ENCODE measurements at places on chromosomes 5 and 9.

DNA sequence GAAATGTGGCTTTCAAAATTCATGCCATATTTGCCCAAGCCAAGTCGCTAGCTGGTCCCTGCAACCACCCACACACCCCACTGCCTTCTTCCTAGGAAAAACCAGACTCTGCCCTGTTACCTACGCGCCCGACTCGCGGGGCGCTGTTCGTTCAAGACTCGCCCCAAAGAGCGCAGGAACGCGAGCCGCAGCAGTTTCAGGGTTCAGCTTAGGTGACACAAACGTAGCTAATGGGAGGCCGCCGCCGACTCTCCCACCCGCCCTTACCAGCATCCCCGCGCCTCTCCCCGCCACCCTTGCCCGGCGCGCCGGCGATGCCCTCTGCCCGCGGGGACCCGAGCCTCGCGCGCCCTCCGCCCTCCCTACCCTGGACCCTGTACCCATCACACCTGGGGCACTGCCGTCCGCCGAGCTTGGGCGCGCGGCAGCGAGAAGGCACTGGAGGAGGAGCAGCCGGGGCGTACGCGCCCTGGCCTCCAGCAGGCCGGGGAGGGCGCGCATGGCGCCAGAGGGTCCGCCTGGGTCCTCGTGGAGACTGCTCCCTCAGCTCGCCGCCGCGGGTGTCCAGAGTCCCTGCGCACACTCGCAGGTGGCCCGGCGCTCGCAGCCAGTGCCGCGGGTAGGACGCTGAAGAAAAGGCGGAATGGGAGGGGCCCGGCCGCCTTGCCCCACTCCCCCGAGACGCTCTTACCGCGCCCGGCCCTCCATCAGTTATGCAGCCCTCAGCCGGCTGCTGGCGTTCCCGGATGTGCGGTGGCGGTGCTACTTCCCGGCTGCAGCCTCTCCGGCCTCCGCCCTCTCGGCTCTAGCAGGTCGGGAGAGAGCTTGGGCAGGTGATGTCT, at the start of gene EMB:
TSS of gene EMB (minus strand) at position 638 of the 842 bp plus-strand sequence. CDS start at position 501, 137 bp downstream.
- no peak for DNase-seq

- no peak for DNase-seq
Measured at GRCh38 chr5:8429778-8430758, 561.1 kb downstream of the MTRR start.

DNA sequence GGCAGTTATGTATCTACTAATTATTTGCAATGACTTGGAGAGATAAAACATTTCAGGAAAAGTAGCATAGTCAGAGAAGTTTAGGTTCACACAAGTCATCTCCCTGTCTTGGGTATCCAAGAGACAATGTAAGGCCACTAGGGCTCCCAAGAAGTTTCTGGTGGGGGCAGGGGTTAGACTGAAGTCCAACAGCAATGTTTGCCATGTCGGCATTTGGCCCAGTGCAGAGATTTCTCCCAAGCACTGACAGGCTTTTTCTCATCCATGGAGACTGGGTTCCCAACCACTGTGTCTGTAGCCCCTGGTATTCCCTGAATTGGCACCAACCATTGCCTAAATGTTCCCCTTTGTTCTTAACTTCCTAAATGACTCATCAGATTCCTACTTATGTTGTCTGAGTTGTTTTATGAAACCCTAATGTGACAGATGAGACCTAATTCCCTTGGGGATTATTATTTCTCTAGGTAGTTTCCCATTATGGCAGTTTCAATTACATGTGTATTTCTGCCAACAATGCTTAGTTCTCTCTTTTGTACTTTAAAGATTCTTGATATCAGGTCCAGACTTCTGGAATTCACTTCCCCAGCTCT, 103.6 kb upstream of the EGFLAM start:
- no peak for DNase-seq

GRCh38 chr5:1468247-1468612, 23.0 kb upstream of the SLC6A3 start:
- DNase-seq: no peak

DNA sequence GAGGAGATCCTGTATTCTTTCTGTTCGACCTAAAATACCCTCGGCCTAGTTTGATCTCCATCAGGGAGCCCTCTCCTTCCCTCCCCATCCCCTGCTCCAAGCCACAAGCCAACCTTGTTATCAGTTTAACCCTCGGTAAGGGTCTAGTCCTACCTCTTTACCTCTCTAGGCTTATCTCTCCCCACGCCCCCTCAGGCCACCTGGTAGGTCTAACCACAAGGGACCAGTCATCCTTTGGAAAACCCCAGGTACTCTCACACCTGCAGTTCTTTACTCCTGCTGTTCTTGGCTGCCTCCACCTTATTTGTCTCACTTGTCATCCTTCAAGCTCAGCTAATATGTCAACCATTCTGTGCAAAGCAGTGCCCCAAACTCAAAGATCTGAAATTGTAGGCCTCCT, 78.7 kb downstream of the RAD23B start:
- DNase-seq: no peak

- no peak for DNase-seq
Measured at GRCh38 chr5:133311176-133311575, 259.4 kb downstream of the HSPA4 start.

GRCh38 chr5:192691-192969, 1.3 kb downstream of the LRRC14B start:
- no peak for DNase-seq

- no peak for DNase-seq
Measured at GRCh38 chr5:110265162-110265561, 461.3 kb downstream of the TMEM232 start.

GRCh38 chr5:168066536-168067208, 224.8 kb upstream of the WWC1 start:
- no peak for DNase-seq

- DNase-seq: no peak
Measured at GRCh38 chr9:38639577-38639940, 19.2 kb upstream of the ANKRD18A start.

GRCh38 chr5:1416856-1417469, 28.3 kb downstream of the SLC6A3 start:
- no peak for DNase-seq
